ENCODE measurements at places on chromosomes 7 and 10.

DNA sequence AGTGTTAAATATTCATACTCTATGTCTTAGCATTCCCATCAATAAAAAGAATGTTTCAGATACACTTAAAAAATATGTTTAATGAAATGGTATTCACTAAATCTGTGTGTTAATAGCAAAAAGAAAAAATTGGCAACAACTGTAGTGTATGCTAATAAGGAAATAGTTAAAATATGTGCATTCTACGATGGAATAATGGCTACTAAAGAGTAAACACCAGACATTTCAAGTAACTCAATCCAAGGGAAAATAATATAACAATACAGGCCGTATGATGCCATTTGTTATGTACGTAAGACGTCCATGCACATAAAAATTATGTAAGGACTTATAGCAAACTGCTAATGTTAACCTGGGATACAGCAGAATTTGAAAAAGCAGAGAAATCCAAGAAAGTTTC is 46.6 kb downstream of the MAD1L1 start:
- DNase-seq = no peak

- peak; percentile 38 for DNase-seq
These were observed 840.3 kb downstream of the CNTNAP2 start for GRCh38 chr7:146956853-146957252.

DNA sequence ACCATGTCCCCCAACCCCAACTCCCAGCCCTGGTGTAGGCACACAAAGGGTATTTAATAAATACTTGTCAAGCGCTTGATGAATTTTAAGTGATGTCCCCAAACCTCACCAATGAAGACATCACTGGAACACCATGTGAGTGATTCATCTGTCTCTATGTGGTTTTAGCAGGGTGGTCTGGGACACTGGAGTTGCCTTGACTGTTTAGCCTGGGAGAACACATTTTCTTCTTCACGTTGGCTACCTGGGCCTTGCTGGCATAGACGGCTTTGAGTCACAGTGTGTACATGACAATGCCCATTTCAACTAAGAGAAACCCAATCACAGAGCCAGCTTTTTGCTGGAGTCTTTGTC is 24.8 kb upstream of the SHH start:
- no peak for DNase-seq

DNA sequence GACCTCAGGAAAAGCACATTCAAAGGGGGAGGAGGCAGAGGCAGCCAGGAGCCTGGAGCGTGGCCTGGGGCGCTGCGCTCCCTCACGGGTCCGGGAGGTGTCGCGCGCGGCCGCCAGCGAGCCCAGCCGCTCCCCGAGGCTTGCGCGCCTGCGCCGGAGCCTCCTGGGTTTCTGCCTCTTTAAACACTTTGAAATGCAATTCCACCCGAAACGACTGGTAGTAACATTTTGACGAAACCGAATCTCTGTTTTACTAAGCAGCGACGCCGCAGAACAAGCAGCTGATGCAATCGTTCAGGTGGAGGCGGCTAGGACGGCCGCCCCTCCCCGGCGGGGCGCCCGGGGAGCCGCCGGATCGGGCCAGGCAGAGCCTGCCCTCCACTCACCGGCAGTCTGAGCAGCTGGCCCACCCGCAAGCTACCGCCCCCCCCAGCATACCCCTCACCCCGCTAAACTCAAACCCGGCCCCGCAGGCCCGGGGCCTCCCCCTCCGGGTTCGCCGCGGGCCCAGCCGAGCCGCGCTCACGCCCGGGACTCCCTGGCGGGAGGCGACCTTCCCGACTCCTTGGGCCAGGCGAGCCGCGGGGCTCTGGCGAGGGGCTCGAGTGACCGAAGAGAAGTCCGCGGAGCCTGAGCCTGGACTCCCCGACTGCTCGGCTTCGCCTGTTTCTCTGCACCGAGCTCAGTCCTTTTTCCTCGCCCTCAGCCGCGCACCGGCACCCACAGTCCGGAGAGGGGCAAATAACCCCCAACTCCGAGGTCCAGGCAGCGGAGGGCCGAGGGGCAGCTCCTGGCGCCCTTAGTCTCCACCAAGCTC is 3.2 kb downstream of the MKX start:
- no peak for DNase-seq

DNA sequence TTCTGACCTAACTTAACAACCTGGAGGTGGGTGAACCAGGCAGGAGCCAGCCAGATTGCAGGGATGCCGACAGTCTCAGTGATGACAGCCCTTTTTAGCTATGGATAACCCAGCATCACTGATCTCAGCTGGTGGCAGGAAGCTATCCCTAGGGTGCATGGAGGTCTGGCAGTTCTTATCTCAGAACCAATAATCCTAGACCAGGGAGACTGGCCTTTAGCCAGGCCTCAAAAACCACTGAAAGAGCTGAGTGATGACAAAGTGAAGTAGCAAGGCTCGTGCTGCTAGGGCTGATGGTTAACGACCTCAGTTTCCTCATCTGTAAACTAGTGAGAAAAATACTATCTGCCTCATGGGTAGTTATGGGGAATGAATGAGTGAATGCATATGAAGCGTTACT is 112.5 kb downstream of the RALA start:
- DNase-seq = no peak

Data from NCI-H1694 (cell line).